ENCODE measurements at places on chromosomes 5 and 9.

DNA sequence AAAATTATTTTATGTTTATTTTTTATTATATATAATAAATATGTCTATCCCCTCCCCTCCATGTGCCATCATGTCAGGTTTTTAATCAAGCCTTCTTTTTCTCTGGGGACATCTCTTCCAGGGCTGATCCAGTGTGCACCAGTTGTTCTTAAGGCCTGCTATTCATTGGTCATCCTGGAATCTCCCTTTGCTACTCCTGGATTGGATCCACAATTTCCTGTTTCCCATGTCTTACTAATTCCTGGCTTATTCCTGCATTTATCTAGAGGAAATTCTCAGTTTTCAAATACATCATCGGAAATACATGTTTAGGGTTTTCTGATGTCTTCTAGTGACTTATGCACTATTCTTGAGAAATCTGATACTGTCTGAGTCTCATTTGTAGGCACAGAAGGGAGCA lies 56.8 kb downstream of the ANGPTL2 start:
- DNase-seq: no peak

DNA sequence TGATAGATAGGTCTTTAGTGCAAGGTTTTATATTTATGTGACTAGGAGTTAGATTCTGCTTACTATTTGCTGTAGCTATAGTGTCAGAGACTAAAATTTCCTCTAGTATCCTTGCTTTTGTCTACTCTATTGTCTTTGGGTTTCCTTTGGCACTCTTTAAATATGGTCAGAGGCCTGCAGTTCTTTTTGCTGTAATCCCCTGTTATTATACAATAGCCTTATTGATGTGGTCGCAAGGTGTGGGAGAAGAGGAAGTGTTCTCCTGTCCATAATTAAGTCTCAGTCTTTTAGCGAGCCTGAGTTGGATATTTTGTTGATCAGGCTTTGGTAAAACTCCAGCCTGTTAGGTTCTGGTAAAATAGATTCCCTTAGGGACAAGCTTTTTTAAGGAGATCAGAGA lies 34.9 kb downstream of the LURAP1L start:
- DNase-seq: peak; percentile 50

DNA sequence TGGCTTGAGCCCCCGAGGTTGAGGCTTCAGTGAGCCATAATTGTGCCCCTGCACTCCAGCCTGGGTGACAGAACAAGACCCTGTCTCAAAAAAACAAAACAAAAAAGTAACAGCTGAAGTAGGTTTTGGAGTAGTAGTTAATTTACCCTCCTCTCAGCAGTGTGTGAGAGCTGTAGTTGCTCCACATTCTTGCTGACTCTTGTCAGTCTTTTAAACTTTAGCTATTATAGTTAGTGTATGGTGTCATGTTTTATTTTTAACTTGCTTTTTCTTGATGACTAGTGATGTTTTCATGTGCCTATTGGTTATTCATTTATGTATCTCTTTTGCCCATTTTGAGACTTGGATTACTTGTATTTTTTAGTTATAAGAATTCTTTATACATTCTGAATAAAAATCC lies 52.9 kb upstream of the DHFR start:
- DNase-seq: no peak

- no peak for DNase-seq
Measured at GRCh38 chr9:33178972-33179697, 12.0 kb upstream of the B4GALT1 start.

- DNase-seq: no peak
Measured at GRCh38 chr9:4147476-4148230, 152.2 kb downstream of the GLIS3 start.

GRCh38 chr9:79480639-79481038 lies 91.1 kb upstream of the TLE4 start:
- DNase-seq: no peak

DNA sequence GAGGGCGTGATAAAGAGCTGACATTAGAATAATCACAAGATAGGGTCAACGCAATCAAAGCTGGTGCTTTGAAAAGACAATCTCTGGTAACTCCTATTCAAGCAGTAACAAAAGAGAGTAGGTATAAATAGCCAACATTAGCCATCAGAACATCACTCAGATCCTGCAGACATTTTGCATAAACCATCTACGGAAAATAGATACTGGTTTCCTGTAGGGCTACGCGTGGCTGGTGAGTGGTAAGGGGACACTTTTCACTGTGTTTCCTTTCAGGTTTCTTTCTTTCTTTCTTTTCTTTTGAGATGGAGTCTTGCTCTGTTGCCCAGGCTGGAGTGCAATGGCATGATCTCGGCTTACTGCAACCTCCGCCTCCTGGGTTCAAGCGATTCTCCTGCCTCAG lies 22.3 kb downstream of the TTF1 start:
- DNase-seq: no peak

- DNase-seq: no peak
Measured at GRCh38 chr5:103526164-103526915, 36.2 kb downstream of the NUDT12 start.

DNA sequence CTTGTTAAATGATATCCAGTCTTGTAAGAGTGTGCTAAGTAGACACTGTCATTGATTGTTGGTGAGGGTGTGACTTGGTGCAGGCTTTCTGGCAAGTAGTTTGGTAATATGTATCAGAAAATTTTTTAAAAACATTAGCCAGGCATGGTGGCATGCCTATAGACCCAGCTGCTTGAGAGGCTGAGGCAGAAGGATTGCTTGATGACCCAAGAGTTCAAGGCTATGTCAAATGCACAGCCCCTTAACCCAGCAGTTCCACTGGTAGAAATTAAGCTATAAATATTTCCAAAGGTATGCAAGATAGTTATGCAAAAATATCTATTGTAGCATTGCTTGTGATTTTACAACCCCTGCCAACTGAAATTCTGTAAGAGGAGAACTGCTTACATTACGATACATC lies 24.2 kb downstream of the ZBTB43 start:
- no peak for DNase-seq

- no peak for DNase-seq
Measured at GRCh38 chr9:120934281-120934680, 7.7 kb upstream of the TRAF1 start.

DNA sequence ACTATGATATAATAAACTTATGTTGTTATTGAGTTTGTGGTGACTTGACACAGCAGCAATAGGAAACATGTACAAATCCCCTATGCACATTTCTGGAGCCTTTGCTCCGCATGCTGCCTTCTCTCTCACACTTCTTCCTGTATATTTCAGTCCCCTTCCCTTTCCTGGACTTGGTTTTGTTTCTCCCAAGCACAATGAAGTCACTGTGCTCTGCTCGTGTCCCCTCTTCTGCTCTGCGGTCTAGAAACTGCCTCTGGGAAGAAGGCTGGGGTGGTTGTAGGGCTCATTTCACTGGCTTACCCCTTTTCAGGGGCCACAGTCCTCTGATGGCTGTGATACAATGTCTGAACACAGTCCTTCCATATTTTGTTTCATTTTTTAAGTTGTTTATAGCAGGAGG lies 15.7 kb upstream of the FGD3 start:
- no peak for DNase-seq

- DNase-seq: no peak
Measured at GRCh38 chr5:83306572-83307241, 164.8 kb upstream of the VCAN start.

GRCh38 chr9:135300346-135301141 lies 179.0 kb upstream of the PPP1R26 start:
- no peak for DNase-seq

DNA sequence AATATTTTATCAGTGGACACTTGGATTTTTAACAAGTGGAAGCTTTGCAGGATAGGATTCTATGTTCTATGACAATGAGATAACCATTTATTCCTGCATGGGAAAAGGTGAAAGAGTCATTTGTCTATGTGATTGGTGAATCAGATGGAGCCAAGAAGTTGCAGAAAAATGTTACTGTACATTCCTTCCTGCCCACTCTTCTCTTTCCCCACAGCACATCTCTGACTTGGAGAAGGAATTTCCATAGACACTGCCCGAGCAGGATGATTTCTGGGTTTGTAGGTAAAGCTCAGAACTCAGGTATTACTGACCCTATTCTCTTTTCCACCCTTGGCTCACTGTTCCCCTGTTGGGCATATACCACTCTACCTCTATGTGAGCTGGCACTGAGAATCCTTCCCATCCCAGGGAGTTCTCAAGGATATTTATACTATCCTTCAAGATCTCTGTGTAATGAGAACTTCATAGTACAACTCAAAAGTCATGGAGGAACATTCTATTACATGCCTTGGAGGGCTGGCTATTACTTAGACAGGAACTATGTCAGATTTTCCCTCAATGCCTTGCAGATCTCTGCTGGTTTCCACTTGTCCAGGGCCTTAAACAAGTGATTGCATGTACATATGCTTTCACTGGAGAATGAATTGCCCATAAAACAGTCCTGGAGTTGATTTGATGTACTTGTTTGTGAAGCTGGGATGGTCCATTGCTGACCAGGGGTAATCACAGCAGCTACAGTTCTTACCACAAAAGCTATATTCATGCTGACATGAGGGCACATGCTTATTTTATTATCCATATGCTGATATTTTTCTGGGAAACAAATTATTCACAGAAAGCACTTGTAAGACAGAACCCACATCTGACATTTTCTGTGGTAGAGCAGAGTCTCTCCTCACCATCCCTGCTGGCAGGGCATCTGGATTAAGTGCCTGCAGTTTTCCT lies 24.1 kb downstream of the SLC1A3 start:
- DNase-seq: no peak

- no peak for DNase-seq
Measured at GRCh38 chr9:75814667-75815066, 75.8 kb upstream of the PCSK5 start.

DNA sequence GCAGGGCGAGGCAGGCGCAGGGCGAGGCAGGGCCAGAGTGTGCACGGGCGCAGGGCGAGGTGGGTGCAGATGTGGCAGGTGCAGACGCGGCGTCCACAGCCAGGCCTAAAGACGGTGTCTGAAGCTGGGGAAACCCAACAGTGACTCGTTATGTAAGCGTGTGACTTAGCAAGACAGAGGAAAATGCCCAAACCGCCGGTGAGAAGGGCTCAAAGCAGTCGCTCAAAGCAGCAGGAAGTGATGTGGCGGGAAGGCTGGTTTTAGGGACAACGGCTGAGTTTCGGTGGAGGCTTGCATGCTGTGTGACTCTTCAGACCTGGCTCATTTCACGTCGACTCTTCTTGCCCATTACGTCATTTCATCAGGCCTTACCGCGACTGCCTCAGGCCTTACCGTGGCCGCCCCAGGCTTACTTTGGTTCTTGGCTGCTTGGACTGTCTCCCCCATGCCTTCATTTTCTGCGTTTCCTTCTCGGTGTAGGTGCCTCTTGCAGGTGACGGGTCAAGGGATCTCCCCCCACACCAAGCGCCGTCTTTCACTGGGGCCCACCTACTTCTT lies 50.5 kb upstream of the EXOC3 start:
- DNase-seq: no peak

DNA sequence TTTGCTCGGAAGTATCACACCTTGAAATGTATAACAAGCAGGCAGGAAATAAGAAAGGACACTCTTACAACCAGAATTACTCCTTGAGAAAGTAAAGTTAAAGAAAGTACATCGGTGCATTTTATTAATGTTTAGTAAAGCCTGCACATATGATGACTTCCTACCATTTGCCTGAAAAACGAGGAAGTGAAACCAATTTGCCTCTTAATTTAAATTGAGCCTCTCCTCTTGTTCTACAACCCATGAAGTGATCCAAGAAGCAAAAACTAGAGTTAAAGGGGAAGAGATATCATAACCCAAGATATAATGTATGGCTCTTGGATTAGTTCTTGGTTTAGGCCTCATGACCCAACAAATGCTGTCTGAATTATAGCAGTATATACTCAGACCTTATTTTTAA lies 95.6 kb downstream of the GNAQ start:
- no peak for DNase-seq

GRCh38 chr5:73137563-73138530 lies 17.5 kb downstream of the TMEM171 start:
- no peak for DNase-seq

DNA sequence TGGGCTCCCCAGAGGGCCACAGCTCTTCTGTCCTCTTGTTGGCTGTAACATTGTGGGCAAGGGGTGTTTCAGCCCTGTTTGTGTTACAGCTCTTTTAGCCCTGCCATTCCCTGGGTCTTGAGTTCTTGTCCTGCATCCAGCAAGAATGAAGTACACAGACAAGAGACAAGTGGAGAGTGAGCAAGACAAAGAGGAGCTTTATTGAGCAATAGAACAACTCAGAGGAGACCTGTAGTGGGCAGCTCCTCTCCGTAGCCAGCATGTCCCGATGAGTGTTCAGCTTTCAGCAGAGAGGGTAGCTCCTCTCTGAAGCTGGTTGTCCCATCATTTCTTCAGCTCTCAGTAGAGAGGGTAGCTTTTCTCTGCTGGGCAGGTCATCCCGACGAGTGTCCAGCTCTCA lies 22.9 kb downstream of the JMY start:
- DNase-seq: no peak

GRCh38 chr9:111986035-111986556 lies 89.5 kb downstream of the UGCG start:
- DNase-seq: no peak

GRCh38 chr9:96510258-96510657 lies 60.3 kb downstream of the HABP4 start:
- no peak for DNase-seq

DNA sequence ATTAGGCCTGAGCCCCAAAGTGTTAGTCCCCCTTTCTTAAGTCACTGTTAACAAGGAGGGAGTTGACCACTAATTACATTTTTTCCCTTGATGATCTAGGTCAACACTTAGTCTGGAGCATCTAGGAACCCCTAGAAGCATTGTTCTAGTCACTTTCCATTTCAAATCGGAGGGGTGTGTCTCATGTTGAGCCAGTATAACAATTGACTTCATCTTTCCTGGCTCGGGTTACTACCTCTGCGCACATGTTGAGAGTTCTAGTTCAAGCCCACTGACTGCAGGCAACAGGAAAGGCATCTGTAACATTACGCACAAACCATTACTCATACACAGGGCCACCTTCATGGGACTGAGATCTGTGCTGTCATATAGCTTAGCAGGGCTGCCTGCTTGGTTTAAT lies 164.9 kb downstream of the NTRK2 start:
- DNase-seq: no peak

DNA sequence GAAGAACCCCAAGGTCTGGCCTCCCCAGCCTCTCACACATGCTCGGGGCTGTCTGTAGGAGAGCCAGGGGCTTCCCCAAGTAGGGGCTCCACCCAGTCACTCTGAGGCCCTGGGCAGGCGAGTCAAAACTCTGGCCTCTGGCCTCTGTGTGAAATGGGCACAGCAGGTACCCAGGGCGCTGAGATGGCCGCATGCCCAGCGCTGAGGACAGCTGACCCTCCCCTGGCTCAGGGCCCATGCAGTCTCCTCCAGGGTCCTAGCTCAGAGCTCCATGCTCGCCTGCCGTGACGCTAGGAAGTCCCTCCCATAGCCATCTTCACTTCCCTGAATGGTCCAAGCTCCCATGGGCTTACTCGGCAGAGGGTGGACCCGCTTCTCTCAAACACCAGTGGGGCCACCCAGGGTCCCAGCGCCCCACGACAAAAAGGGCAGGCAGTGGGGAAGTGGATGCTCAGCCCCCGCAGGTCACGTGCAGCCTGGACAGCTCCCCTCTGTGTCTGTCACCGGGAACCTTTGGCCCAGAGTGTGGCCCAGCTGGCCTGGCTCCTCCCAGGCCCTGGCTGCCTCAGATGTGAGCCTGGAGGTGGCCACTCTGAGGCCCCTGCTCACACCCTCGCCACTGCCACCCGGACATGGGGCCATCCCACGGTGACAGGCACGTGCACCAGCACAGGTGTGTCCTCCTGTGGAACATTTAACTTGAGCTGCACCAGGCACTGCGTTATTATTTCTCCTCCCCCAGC lies 12.2 kb upstream of the VAV2 start:
- DNase-seq: no peak

- no peak for DNase-seq
Measured at GRCh38 chr5:606061-606460, 6.1 kb upstream of the CEP72 start.

GRCh38 chr5:124514956-124515355 lies 231.5 kb downstream of the ZNF608 start:
- no peak for DNase-seq
